ENCODE measurements at places on chromosomes 7 and 10. TPM values are rescaled to one million over a fixed set of nuclear protein-coding genes. Genes with fewer than 3 reads are reported as not detected.
A peak's percentile ranks its signal among the peaks of the same experiment; 100 is the strongest.

DNA sequence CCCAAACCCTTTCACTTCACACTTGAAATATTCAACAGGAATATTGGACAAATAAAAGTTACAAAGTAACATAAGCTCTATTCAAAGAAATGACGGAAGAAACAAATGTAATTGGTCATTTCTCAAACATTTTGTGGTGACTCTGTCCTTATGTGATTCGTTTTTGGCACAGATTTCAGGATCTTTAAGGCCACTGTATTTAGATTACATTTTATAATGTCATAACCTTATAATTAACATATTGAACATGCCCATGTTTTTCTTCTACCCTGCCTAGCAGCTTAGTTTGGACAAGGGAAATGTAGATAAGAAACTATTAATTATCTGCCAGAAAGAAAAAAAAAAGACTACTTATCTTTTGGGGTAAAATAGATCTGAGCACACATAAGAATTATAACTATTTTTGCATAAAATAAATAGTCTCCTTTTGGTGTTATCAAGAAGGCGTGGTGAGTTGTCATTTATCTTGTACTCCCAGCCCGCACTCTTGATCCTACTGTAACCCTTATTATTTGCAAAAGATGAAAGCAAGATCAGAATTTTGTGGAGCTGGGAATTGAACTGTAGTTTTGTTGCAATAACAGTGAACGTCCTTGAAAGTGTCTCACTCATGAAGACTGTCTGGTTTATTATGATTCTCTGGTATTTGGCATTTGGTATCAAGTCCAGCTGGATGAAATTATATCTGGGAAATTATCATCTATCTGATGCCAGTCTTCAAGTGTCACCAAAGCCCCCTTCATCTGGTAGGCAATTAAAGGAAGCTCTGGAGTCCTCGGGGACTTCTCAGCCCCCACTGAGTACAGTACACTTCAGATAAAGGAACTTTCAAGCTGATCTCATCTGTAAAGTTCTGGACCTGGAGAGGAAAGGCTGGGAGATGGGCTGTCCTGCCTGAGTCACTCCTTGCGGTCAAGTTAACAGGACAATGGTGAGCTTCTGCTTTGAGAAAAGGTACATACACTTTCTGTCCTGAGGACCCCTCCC lies 175.7 kb upstream of the INHBA start:
- DNase-seq: no peak

- DNase-seq: no peak
Measured at GRCh38 chr10:86295791-86296190, 70.8 kb downstream of the GRID1 start.

Gene SEC24C
- total RNA-seq: 72.3 TPM

Gene FAM241B
- total RNA-seq: 1.8 TPM

- DNase-seq: no peak
Measured at GRCh38 chr7:145784809-145785780, 331.5 kb upstream of the CNTNAP2 start.

GRCh38 chr7:29139191-29139590 lies 7.1 kb downstream of the CPVL start:
- DNase-seq: no peak

- no peak for DNase-seq
Measured at GRCh38 chr10:89332123-89332633, 4.4 kb downstream of the IFIT3 start.

DNA sequence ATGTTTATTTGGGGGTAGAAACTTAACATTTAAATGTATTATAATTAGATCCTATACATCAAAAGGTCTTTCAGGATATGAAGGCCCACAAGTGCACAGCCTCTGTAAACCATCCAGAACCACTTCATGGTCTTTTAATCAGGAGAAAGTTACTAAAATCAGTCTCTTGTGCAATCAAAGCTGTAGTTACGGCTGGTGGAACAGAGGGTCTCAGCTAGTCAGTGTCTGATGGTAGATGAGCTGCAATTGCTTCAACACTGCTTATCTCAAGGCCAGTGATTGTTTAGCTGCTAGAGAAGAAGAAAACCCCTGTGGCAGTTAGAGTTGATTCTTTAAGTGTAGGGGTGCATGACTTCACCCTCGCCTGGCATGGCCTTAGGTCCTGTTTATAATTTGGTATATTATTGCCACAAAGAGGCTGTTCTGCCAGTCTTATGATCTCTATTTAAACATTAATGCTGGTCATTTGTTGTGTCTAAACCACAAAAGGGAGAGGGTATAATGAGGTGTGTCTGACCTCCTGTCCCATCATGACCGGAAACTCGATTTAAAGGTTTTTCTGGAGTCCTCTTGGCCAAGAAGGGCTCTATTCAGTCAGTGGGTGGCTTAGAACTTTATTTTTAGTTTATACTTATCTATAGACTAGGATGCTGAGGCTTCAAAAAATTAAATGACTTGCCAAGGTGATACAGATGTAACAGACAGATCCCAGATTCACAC lies 21.3 kb downstream of the MSRB2 start:
- no peak for DNase-seq

DNA sequence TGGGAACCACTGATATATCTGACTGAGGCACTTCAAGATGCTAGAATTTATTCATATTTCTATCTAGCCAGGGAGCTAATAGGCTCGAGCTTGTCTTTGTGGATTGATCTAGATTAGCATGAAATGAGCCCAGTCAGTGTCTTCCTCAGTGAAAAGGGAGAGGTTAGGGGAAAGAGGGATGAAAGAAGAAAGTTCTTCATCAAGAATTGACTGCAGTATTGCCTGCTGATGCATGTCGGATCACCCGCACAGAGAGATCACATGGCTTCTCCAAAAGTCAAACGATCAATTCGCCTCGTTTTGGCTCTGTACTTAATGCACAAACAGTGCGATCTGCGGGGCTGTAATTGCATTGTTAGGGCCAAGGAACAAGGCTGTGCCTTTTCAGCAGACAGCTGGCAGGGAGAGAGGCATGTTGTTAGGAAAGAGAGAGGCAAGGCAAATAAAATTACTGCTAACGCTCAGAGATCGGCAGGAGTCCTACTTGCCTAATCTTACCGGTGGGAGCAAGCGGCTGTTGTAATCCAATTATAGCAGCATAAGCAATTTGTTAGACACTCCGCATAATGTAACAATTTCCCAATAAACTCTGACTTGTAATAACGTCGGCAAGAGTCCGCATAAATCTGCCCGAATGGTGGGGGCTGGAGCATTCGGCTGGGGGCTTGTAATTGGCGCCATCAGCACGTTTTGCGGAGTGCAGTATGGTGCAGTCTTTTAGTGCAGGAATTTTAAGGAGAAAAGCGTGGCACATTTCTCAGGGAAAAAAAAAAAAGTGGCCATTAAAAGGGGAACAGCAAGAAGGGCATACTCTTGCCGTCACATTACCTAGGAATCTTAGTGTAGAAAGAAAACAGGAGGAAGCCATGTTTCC lies 102.1 kb downstream of the POLL start:
- DNase-seq: no peak

DNA sequence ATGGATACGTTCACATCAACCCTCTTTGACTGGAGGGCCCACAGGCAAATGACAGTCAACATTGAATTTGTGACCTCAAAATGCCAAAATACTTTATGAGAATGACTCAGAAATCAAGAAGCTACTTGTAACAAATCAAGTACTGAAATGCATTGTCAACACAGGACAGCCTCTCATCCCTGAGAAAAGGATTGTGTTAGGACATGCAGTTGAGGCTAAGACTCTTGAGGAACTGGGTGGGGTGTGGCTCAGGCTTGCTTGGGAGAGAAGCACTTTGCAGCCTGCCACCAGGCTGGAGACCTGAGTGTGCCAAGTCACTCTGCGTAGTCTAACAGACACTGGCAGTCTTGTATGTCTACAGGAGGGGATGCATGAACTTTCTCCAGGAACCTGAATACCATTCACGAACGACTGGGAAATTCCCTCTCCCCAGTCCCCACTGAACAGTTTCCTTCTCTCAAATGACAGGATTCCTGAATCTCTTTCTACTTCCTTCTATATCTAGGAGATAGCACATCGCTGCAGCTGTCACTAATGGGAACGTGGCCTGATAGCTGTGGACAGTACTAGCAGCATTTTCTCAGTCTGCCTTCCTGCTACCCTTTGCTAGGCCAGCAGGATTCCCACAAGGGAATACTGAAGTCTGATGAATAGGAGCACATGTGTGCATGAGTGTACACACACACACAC lies 3.3 kb upstream of the SMO start:
- DNase-seq: no peak

GRCh38 chr7:142385491-142386340 lies 127.9 kb upstream of the PRSS58 start:
- peak; percentile 48 for DNase-seq

Gene PWWP2B
- 17.3 TPM for total RNA-seq

DNA sequence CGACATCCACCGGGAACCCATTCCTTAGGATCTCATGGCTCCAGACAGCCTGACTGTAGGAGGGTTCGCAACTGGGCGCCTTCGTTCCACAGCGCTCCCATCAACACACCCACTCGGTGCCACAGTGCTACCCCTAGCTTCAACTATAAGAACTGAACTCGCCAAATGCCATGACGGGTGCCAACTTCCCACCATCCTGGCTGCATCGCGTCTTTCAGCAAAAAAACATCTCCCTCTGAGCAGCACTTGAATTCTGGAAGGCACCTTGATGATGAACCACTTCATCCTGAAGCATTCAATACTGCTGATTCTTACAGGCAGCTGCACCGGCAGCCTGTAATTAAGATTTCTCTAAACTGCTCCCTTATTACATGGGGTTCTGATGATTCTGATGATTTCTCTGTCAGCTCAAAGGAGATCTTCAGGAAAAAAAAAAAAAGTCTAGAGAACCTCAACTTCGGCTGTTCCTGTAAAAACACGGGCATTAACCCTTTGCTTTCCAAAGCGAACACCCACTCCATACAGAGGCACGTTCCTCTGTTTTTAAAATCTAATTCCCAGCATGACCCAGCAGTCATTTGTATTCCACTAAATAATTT lies 1.3 kb downstream of the CYTH3 start:
- DNase-seq: no peak

DNA sequence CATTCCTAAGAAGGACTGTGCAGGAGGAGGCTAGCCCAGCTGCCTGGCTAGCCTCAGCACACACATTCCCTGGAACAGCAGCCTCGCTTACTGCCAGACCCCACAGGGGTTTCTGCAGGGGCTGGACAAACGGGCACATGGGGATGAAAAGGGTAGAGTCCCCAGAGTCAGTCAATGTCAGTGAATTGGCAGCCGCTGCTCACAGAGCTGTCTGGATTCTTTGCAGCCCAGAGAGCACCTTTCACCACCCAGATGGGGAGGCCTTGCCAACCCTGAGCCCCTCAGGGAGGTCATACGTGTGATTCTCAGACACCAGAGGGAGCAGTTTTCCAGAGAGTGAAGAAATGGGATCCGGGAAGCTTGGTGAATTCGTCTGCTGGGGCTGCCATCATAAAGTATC lies 143.3 kb downstream of the KCNMA1 start:
- no peak for DNase-seq

Gene CFTR
- not detected for total RNA-seq

Gene NXPH1
- not detected for total RNA-seq

Gene OR6B1
- total RNA-seq: not detected

Gene ACBD7
- total RNA-seq: not detected

GRCh38 chr7:130393101-130393561 lies 12.8 kb downstream of the CPA1 start:
- DNase-seq: no peak

Gene ADCYAP1R1
- not detected for total RNA-seq

GRCh38 chr7:72751978-72752377 lies 76.0 kb downstream of the TYW1B start:
- no peak for DNase-seq

- no peak for DNase-seq
Measured at GRCh38 chr7:129493555-129493954, 8.8 kb upstream of the SMKR1 start.

DNA sequence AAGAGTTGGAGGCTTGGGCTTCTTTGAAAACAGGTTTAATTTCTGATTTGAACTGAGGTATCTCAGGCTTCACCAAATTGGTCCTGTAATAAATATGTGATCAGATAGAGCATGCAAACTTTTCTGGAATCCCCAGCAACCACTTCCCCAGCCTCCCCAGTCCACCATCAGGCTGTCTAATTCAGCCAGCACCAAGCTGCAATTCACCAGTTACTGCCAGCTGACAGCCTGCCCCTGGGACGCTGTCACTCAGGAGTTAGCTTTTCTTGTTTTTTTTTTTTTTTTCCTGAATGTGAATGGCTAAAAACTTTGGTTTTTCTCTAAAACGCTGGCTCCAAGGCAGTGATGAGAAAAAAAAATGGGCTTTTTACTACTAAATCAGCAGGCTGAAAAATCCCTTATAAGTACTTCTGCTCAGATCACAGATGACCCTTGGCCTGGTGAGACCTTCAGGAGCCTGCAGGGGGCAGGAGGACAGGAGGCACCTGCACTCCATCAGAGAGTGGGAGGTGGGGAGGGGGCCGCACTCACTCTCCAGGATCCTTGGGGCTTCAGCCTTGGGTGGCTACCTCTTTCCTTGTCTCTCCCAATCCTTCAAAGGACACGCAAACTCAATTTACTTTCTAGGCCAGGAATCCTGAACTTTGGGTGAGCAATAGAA lies 349.4 kb downstream of the GATA3 start:
- DNase-seq: no peak

Gene LIPN
- not detected for total RNA-seq
